SJSA1 (cell line): ENCODE measurements at places on chromosomes 4 and X. TPM values are rescaled to one million over a fixed set of nuclear protein-coding genes. Genes with fewer than 3 reads are reported as not detected.
A peak's percentile ranks its signal among the peaks of the same experiment; 100 is the strongest.

DNA sequence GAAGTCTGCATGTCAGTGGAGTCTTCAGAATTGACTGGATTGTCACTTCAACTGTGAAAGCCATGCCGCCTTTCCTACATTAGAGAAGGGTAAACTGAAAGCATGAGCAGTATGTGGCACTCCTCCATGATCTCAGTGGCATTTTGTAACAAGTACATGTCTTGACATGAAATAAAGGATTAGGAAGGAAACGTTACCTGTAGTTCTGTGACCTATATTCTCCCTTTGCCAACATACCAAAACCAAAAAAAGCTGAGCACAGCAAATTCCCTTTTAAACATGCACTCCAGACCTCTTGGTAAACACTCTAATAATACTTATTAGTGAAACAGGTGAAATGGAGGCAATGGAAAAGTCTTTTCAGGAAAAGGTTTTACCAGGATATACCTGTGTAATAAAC is 344.2 kb downstream of the GRIA2 start:
- no peak overlapping the region for H3K4me3 ChIP-seq
- no peaks in the 10 kb centered on the region for H3K36me3 ChIP-seq
- no peaks in the 10 kb centered on the region for H3K4me1 ChIP-seq
- H3K27me3 ChIP-seq, result no peaks in the 10 kb centered on the region

DNA sequence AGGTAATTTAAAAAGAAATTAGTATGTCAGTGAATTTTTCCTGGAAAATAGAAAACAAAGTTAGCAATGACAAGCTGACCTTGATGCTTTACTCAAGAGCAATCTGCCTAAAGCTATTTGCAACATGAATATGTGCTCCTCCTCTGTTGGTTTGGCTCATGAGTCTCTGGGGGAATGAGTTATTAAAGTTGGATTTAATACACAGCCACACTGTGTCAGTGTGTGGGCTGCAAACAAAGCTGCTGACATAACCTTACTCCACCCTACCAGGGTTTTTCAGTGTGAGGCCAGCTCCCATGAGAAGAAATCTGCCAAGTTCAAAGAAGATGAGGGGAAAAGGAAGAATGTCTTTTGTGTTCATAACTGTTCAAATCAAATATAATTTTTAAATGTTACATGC is 280.5 kb downstream of the TLL1 start:
- DNase-seq, result no peak
- no peak overlapping the region for H3K27ac ChIP-seq
- no peaks in the 10 kb centered on the region for H3K36me3 ChIP-seq

GRCh38 chrX:153374426-153374825 is 26.7 kb downstream of the PNMA6E start:
- H3K4me1 ChIP-seq, result no peaks in the 10 kb centered on the region
- DNase-seq, result no peak

GRCh38 chrX:106283841-106284240 is 115.7 kb downstream of the PWWP3B start:
- no peak for DNase-seq
- H3K4me3 ChIP-seq, result no peak overlapping the region
- H3K27me3 ChIP-seq, result no peaks in the 10 kb centered on the region

DNA sequence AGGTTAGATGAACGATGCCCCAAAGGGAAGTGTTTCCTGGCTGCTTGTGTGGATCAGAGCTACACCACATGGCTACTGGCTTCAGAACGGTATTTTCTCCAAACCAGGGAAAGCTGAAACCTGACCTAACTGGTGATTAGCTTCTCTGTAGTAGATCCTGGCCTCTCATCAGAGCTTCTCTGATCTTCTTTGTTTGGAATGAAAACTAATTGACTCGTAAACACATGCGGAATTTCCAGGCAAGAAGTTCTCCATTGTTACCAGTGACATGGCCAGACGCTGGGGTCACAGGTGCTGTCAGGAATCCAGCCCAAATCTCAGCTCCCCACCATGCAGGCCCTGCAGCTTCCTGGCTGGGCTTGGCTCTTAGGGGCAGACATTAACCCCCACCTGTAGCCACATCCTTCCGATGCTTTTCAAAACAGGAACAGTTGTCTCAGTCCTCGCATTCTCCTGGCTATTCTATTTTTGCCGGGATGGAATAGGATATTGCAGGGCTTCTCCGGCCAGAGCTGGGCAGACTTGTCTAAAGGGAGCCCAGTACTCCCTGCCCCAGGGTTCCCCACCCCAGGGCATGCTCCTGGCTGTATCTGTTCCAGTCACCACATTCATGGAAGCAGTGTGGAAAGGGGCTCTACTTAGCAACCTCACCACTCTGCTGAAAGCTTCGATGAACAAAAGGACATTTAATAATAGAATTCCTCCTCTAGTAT is 305.4 kb upstream of the F9 start:
- DNase-seq, result no peak
- no peaks in the 10 kb centered on the region for H3K27me3 ChIP-seq
- no peak overlapping the region for H3K4me3 ChIP-seq
- H3K4me1 ChIP-seq, result no peaks in the 10 kb centered on the region

DNA sequence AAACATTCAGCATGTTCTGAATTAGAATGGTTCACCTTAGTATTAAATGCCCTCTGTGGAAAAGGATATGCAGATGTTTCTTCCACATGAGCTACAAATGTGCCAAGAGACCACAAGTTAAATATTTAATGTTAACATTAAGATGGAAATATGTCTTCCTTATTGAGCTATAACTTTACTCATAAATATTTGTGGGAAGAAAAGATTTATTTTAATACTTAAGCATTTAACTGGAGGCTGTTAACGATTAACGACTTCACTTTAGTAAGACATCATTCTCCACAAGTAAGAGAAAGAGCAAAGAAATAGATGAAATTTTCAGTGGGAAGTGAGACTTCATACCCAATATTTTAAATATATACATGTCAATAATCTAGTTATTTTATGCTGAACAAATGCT is 1046.0 kb upstream of the GRID2 start:
- no peaks in the 10 kb centered on the region for H3K27me3 ChIP-seq
- no peak overlapping the region for H3K4me3 ChIP-seq
- no peak overlapping the region for H3K27ac ChIP-seq
- H3K4me1 ChIP-seq, result no peaks in the 10 kb centered on the region

- H3K4me1 ChIP-seq, result no peaks in the 10 kb centered on the region
- DNase-seq, result no peak
- H3K36me3 ChIP-seq, result no peaks in the 10 kb centered on the region
- H3K27ac ChIP-seq, result no peak overlapping the region
- H3K4me3 ChIP-seq, result no peak overlapping the region
- H3K27me3 ChIP-seq, result no peaks in the 10 kb centered on the region
Observed at GRCh38 chr4:120130786-120131185, 64.1 kb upstream of the MAD2L1 start.

DNA sequence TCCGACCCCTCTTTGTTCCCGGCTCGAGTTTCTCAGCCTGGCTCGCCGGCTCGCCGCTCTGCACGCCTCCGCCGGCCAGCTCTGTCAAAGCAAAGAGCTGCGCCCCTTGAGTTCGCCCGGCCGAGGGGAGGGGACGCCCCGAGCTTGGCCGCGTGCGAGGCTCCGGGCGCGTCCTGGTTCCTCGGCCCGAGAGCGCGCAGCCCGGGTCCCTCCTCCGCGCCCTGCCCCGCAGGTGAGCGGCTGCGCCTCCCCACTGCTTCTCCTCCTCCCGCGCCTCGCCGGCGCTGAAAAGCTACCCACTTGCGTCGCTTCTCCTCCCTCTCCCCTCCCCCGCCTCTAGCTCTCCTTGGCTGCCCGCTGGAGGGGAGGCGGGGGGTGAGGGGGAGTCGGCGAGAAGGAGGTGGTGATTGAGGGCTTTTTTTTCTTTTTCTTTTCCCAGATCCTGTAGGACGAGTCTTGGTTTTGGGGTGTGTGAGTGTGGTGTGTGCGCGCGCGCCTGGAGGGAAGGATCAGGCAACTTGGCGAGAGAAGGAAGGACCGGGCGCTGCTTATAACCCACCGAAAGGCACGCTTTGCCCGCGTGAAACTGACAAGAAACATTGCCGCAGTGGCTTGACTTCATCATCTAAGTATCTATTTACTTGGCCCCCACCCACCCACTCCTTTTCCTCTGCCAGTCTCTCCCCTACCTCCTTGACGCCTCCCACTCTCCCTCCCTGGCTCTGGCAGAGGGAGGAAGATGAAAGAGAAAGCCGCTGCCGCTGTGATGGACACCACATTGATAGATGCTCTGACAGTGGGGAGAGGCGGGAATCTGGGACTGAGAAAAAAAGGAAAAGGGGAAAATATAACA is at the start of gene LEF1:
LEF1 (minus strand) TSS at position 262 of the 853 bp plus-strand sequence. CDS start 1,165 bp downstream, outside the sequence.
- H3K4me3 ChIP-seq, result peak within 1 kb of the TSS; percentile 67
- peak within 1 kb of the TSS; percentile 75 for H3K27ac ChIP-seq
- H3K4me1 ChIP-seq, result peaks cover 64% of the 10 kb centered on the region
- H3K36me3 ChIP-seq, result peaks cover 21% of the 10 kb centered on the region

DNA sequence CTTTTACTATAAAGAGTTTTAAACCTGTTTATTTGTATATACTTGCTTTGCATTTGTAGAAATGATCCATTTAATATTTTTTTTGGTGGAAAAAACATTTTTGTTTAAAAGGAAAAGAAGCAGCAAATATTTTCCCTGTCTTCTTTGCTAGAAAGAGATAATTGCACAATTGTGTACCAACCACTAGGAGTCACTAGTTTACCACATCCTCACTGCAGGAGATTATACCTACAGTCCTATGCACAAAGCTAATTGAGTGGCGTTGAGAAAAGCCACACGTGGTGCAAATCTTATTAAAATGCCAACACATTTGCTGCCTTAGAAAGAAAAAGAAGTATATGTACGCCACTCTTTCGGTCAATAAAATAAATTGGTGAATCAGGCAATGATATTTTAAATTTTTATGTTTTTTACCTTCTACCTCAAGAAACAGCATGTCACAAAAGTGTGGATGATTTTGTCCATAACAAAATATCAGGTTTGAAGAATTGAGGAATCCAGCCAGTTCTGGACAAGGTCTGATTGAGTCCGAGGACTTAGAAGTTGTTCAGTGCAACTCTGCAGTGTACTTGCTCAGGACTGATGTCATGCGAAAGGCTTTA is 102.9 kb downstream of the GRXCR1 start:
- H3K4me3 ChIP-seq, result no peak overlapping the region
- no peaks in the 10 kb centered on the region for H3K27me3 ChIP-seq
- DNase-seq, result no peak

DNA sequence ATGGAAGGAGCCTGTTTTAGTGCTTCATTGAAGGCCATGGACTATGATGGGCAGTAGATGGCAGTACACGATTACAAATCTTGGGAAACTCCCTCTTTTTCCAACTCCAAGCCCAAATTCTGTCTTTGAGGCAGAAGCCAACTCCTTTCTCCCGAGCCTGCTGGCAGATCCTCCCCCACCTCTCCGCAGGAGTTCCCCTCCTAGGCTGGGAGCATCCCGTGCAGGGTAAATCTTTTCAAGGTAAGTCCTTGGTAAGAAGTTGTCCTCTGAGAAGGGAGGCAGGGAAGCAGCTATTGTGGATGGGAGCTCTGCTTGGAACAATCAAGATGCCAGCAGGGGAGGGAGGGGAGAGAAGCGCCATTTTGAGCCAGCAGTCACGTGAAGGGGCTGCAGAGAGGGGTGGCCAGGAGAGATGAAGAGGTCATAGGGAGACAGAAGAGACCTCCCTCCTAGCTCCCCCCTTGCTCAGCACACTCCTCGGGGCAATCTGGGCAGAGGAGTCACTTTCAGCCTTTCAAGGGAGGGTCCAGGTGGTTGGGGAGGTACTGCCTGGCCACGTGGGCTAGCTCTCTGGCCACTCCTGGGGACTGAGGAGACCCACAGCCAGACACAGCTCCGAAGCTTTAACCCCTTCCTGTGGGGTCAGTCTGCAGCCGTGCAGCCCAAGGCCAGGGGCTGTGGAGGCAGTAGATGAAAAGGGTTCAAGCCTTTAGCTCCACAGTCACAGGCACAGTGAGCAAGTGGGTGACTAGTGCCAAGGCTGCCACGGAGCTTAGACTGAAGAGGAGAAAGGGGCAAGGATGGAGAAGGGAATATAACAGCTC is 9.6 kb downstream of the CC2D2A start:
- peak overlapping the region; percentile 35; the same call in 1 of the 2 replicates for H3K27ac ChIP-seq
- H3K36me3 ChIP-seq, result no peaks in the 10 kb centered on the region
- peaks cover 10% of the 10 kb centered on the region; the same call in 1 of the 2 replicates for H3K4me1 ChIP-seq
- H3K4me3 ChIP-seq, result peak overlapping the region; percentile 42

GRCh38 chr4:84672177-84672576 is 89.2 kb downstream of the CDS1 start:
- DNase-seq, result no peak
- H3K36me3 ChIP-seq, result peaks cover 62% of the 10 kb centered on the region
- no peaks in the 10 kb centered on the region for H3K27me3 ChIP-seq
- peaks cover 15% of the 10 kb centered on the region for H3K4me1 ChIP-seq
- no peak overlapping the region for H3K4me3 ChIP-seq

GRCh38 chr4:151651496-151651895 is 109.3 kb downstream of the GATB start:
- no peaks in the 10 kb centered on the region for H3K4me1 ChIP-seq
- no peak for DNase-seq
- H3K4me3 ChIP-seq, result no peak overlapping the region
- no peak overlapping the region for H3K27ac ChIP-seq
- H3K36me3 ChIP-seq, result no peaks in the 10 kb centered on the region

DNA sequence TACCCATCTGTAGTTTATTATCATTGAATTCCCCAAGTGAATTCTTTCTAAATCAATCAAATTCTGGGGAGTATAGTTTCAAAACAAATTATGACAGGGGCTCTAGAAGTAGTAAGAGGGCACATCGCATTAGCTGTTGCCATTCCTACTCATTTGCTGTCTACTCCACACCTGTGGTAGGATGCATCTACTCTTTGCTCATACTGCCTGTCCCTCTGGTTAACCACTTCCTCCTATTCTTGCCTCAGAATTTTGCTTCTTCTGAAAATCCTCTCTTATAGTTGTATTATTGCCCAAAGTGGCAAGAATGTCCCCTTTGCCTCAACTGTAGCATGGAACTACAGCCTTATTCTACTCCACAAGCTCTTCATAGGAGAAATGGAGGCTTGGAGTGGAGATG is 12.7 kb upstream of the DGKK start:
- no peak overlapping the region for H3K4me3 ChIP-seq
- H3K27me3 ChIP-seq, result no peaks in the 10 kb centered on the region
- DNase-seq, result no peak
- no peaks in the 10 kb centered on the region for H3K36me3 ChIP-seq
- no peaks in the 10 kb centered on the region for H3K4me1 ChIP-seq

- no peak for DNase-seq
- no peaks in the 10 kb centered on the region for H3K36me3 ChIP-seq
- no peaks in the 10 kb centered on the region for H3K27me3 ChIP-seq
Observed at GRCh38 chr4:186500721-186501304, 54.6 kb downstream of the MTNR1A start.

ALB gene
- not detected in 2 replicates for total RNA-seq

GAGE12E gene
- total RNA-seq, result not detected in 2 replicates

CHST7 gene
- 15.3 and 16.1 TPM in 2 replicates for total RNA-seq

HMX1 gene
- 0.63 TPM in 1 of 2 replicates, not detected in the other for total RNA-seq

REELD1 gene
- 0.05 TPM in 1 of 2 replicates, not detected in the other for total RNA-seq

HTR2C gene
- total RNA-seq, result not detected in 2 replicates
